Hippocampal formation (tissue), 2 donors: ENCODE measurements at places on chromosomes 11 and 22.
A peak's percentile ranks its signal among the peaks of the same experiment; 100 is the strongest.

GRCh38 chr22:29147331-29147899, 58.3 kb upstream of the EMID1 start:
- no peak for DNase-seq

- DNase-seq = no peak
Observed at GRCh38 chr22:47804281-47804680, 1041.8 kb downstream of the TBC1D22A start.

DNA sequence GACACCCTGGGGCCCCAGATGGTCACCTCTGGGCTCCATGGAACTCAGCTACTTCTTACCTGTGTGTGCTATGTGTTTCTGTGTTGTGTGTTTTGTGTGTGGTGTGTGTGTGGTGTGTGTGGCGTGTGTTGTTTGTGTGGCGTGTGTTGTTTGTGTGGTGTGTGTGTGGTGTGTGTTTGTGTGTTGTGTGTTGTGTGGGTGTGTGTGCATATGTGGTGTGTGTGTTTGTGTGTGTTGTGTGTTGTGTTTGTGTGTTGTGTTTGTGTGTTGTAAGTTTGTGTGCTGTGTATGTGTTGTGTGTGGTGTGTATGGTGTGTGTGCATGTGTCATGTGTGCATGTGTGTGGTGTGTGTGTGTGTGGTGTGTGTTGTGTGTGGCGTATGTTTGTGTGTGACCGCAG, 3.8 kb upstream of the WNT7B start:
- no peak for DNase-seq

- DNase-seq = no peak
Observed at GRCh38 chr11:17611503-17612220, 64.6 kb downstream of the OTOG start.

GRCh38 chr11:21177379-21177778, 508.0 kb downstream of the NELL1 start:
- no peak for DNase-seq

DNA sequence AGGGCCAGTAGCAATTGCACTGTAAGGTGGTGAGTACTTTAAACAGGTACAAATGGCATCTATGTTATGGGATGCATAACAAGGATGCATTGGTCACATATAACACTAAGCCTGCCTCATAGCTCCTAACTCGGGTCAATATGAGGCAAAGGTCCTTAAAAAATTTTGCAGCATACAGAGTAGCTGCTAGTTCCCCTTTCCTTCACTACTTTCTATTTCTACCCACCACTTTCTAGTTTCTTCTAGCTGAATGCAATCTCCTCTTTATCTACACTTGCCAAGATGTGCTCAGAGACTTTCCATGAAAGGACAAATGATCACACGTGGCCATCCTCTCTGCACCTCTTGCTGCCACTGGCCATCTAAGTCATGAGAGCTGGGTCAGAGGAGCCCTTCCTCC, 9.8 kb downstream of the OR51F2 start:
- no peak for DNase-seq

- no peak for DNase-seq
Observed at GRCh38 chr11:94171693-94172440, 43.2 kb downstream of the PANX1 start.

- peak; percentile 60 for DNase-seq
Observed at GRCh38 chr22:33519071-33519973, 401.0 kb downstream of the LARGE1 start.

GRCh38 chr11:125078516-125079140, 15.5 kb downstream of the SLC37A2 start:
- DNase-seq = no peak

GRCh38 chr22:20027966-20028854, 7.3 kb downstream of the TANGO2 start:
- no peak for DNase-seq
